GM23338 (cell line): ENCODE measurements at places on chromosomes 12 and 14.

GRCh38 chr12:49323524-49324097 is 556 bp downstream of the TROAP start:
- no peak for DNase-seq

- no peak for DNase-seq
Observed at GRCh38 chr12:91785655-91786498, 359.8 kb downstream of the BTG1 start.

GRCh38 chr12:48940181-48940580 is 14.9 kb upstream of the FKBP11 start:
- DNase-seq = no peak

DNA sequence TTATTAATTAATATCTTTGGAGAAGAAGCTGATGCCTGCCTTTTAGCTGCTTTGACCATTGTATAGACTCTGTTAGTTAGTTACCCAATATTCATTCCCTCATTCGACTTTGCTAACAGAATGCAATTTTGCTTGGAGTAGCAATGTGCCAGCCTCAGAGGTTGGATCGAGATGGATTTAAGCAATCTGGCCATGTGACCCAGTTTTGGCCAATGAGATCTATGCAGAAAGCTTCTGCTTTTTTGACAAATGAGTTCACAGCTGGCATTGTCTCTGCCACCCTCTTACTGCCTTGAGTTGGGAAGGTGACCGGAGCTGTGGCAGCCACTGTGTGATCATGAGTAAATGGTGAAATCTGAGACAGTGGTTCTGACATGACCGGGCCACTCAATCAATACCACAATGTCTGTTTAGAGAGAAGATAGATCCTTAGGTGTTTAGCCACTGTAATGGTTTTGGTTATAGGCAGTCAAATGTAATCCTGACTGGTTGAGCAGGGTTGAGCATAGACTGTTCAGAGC is 74.9 kb upstream of the MED13L start:
- DNase-seq = no peak

DNA sequence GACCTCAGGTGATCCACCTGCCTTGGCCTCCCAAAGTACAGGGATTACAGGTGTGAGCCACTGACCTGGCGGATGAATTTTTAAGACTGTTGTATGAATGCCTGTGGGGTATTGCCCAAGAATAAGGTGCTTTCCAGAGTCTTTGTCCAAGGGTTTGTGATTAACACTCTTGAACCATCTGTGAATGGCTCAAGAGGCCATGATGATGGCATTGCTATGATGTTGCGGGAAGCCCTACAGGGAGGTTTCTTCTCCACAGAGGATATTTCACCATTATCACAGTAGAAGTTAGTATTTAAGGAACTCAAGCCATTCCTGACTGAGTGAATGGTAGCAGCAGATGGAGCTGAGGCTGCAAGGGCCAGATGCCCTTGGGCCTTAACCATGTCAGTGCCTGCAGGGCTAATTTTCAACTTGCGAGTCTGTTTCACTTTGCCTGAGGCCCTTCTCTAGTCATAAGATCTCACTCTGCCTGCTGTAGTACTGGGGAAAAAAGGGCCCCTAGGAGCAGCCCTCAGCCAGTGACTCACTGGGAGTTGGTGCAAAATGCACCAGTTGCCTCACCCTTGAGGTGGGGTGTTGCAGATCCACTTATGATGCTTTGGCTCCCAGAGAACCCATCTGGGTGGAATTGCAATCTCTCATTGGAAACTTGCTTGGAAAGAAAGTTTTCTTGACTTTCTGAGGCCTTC is 108.6 kb upstream of the FLRT2 start:
- DNase-seq = no peak

- DNase-seq = no peak
Observed at GRCh38 chr12:75862692-75863471, 168.7 kb downstream of the PHLDA1 start.

DNA sequence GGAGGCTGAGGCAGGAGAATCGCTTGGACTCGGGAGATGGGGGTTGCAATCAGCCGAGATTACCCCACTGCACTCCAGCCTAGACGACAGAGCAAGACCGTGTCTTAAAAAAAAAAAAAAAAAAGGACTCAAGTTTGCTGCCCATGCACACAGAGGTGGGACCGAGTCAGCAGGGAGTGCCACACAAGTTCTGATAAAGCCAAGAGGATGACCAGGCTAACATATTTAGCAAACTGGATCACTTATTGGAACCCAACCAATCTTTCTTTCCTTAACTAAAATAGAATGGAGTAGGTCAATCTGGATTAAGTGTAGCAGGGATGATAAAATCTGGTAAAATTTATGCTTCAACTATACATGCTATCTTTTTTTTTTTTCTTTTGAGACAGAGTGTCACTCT is 190.4 kb upstream of the FOXN3 start:
- no peak for DNase-seq

DNA sequence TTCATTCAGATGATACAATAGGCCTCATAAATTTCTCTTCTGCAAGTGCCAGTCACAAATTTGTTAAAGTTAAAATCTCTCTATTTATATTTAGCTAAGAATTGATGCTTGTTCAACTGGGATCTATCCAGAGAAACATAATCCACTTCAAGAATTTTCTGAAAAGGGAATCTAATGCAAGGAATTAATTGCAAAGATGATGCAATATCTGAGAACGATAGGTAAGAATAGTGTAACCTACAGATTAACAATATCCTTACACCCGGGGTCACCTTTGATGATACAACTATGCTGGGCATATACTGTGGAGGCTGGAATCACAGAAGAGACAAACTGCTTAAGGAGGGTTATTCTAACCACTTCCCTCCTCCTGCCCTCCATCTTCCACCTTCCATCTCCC is 295.1 kb downstream of the FOXG1 start:
- no peak for DNase-seq

GRCh38 chr12:121632069-121632970 is 6.0 kb downstream of the ORAI1 start:
- DNase-seq = no peak

- DNase-seq = no peak
Observed at GRCh38 chr14:99578541-99579101, 25.4 kb downstream of the CCDC85C start.

- DNase-seq = no peak
Observed at GRCh38 chr14:22978981-22979671, 3.2 kb downstream of the AJUBA start.

- DNase-seq = no peak
Observed at GRCh38 chr12:93208011-93208410, 169.7 kb upstream of the NUDT4 start.

DNA sequence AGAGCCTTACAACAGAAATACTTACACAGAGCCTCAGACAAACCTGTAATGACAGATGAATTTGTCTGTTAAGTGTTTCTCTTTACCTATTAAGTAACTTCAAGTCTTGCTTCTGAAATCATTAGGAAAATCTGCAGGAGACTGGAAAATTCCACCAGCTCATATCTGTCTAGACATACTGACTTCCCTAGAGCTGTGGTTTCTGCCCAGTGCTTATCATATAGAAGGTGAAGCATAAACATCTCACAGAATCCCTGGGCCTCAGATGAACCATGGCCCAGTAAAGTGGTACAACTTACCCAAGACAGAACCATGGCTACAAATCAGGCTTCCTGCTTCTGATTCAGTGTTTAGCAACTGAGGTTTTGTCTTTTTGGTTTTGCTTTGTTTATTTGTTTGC is 91.6 kb downstream of the EGLN3 start:
- no peak for DNase-seq

- no peak for DNase-seq
Observed at GRCh38 chr14:75125617-75126016, 1.2 kb downstream of the NEK9 start.

DNA sequence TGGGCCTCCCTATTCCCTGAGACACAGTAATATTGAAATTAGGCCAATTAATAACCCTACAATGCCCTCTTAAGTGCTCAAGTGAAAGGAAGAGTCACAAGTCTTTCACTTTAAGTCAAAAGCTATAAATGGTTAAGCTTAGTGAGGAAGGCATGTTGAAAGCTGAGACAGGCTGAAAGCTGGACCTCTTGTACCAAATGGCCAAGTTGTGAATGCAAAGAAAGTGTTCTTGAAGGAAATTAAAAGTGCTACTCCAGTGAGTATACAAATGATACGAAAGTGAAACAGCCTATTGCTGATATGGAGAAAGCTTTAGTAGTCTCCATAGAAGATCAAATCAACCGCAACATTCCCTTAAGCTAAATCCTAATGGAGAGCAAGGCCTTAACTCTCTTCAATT is 140.8 kb downstream of the PTCSC3 start:
- DNase-seq = no peak

GRCh38 chr12:22722081-22722480 is 97.1 kb downstream of the ETNK1 start:
- no peak for DNase-seq

GRCh38 chr14:57051633-57052032 is 217.1 kb downstream of the EXOC5 start:
- DNase-seq = peak; percentile 70

DNA sequence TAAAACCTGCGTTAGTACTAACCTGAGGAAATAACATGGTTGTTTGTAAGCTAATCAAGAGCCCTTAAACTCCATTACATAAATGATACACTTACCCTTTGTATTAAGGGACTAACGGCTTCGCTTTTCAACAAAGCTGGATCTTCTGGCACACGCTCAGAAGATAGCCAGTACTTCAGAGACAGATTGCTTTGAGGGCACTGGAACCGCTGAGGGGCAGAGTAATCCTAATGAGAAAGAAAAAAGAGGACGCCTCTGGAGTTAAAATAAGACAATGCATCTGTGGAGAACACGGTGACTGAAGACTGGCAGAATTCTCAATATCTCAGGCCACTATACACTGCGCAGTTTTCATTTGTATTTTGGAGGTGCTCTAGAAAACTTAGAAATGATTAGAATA is 1.5 kb upstream of the KTN1 start:
- DNase-seq = no peak

GRCh38 chr14:34794941-34795340 is 80.2 kb downstream of the BAZ1A start:
- no peak for DNase-seq

DNA sequence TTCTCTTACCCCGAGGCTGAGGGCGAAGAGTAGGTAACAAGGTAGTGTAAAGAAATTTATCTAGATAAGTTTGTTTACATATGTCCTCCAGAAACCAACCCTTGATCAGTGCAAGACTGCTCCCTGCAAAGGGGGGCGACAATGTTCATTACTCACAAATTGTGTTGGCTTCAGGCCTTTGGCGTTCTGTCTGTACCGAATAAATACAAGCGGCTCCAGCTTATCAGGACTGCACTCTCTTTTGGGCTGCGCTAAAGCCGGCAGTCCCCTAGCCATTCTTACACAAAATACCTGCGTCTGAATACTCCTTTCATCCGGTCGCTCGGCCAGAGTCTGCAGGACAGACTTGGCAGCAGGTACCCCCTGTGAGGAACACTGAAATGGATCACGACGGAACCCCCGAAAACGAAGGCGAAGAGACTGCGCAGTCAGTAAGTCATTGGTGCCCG is 116.4 kb downstream of the PPHLN1 start:
- peak; percentile 56 for DNase-seq

DNA sequence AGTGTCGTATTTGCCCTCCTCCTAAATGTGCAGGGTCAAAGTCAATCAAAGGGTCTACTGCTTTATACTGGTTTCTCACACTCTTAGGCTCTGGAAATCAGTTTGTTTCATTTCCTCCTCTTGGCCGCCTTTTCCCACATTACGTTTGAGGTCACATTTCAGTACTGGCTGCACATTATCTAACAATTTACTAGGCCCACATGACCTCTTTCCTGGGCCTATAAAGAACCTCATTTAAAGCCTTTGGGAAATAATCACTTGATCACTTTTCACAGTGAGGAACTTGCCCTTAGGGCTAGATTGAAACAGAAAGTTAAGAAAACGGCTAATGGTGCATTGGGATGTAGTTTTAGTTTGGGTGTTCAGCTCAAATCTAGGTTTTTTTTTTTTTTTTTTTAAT is 497.5 kb downstream of the RERGL start:
- DNase-seq = no peak

- DNase-seq = peak; percentile 52
Observed at GRCh38 chr12:117192057-117192456, 1.8 kb upstream of the FBXO21 start.

GRCh38 chr12:91422127-91422526 is 239.5 kb upstream of the DCN start:
- DNase-seq = no peak

GRCh38 chr12:76531056-76531455 is 28.5 kb downstream of the OSBPL8 start:
- DNase-seq = no peak

- no peak for DNase-seq
Observed at GRCh38 chr12:132257955-132258490, 71.4 kb downstream of the GALNT9 start.

DNA sequence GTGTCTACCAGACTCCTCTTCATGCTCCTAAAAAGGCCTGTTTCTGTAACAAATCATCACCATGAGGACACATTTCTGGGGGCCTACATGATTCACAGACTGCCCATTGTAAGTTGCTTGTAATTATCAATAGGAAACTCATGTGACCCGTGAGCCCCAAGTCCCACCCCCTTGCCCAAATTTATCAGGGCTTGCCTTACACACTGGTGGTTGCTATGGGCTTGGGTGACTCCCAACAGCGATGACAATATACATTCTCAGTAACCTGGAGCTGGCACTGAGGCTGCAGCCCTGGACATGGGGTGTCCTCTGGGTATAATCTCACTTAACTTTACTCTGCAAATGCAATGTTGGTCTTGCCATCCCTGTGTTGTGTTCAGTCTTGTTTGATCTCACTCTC is 149.2 kb downstream of the NRXN3 start:
- DNase-seq = no peak

GRCh38 chr12:107662484-107662883 is 23.1 kb upstream of the PWP1 start:
- no peak for DNase-seq

- no peak for DNase-seq
Observed at GRCh38 chr14:22995889-22996625, 13.7 kb upstream of the AJUBA start.

- DNase-seq = no peak
Observed at GRCh38 chr12:96218989-96219678, 25.0 kb downstream of the ELK3 start.

DNA sequence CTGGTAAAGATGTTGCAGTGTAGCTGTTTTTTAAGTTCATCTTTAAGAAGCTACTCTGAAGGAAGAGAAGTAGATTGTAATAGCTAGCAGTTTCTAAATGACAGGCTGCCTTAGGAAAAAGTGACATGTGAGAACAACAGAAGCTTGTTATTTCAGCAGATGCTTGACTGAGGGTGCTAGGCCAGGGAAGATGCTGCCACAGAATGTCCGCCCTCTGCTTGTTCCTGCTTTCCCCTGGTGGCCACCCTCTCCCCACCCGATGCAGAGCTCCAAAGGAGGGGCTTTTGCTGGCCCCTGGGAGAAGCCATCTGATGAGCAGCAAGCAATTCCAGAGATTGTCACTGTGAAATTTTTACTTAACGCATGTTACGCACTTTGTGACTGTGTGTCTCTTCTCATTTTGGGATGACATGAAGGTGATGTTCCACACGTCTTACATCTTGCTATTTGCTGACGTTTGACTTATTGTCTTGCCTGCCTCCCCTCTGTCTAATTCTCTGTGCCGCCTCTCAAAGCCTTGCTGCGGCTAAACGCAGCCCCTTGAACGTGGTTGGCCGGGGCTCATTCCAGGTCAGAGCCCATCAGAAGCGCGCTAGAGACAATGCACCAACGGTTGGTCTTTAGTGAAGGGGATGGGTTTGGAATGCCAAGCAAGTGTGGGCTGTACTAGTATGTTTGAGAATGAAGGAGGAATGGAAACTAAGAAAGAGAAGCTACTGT is 44.8 kb downstream of the WDR20 start:
- peak; percentile 53 for DNase-seq
